ENCODE measurements at places on chromosomes 4 and X. TPM values are rescaled to one million over a fixed set of nuclear protein-coding genes. Genes with fewer than 3 reads are reported as not detected.

GRCh38 chr4:19382993-19383756, 868.5 kb upstream of the SLIT2 start:
- DNase-seq = no peak

The IL9R gene
- 0.05 TPM for polyA plus RNA-seq

GRCh38 chr4:8836664-8837171, 34.9 kb downstream of the HMX1 start:
- DNase-seq = no peak

The USP26 gene
- not detected for polyA plus RNA-seq

GRCh38 chr4:83589279-83589678, 53.4 kb downstream of the GPAT3 start:
- DNase-seq = no peak

GRCh38 chrX:148960060-148960459, 459.6 kb downstream of the AFF2 start:
- DNase-seq = no peak

DNA sequence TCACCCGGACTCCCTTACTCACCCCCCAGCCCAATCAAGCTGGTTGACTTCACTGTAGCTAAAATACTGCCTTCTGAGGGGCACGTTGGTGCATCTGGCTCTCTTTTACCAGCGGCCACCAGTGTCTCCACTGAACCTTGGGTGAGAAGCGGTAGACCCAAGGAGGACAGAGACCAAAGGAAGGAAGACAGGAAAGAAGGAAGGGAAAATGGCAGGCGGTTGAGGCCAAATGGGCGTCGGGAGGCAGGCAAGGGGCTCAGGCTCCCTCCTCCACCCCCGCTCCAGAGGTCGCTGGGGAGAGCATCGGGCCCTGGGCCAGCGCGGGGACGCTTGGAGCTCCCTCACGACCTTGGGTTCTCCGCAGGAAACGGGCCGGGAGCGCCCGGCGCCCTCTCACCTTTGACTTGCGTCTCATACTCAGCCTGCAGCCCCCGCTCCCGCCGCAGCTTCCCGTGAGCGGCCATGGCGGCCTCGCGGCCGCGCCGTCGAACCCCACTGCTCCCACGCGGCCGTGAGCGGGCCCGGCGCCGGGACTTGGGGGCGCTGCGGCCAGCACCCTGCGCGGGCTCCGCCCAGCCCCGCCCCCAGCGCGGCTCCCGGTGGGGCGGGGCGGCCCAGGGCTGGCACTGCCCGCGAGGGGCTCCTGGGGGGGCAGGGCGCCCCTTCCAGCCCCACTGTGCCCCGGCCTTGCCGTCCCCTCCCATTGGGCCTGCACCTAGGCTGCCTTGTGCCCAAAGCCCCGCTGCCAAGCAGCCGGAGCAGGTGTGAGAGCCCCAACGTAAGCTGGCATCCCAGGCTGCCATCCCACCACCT, at the start of gene ARHGAP4:
Gene ARHGAP4 (minus strand): TSS at position 526 of the 813 bp plus-strand sequence. CDS start 62 bp downstream, at position 464.
- DNase-seq = peak; percentile 62

- no peak for DNase-seq
These were observed 1008.5 kb upstream of the LCORL start for GRCh38 chr4:19030048-19030447.

DNA sequence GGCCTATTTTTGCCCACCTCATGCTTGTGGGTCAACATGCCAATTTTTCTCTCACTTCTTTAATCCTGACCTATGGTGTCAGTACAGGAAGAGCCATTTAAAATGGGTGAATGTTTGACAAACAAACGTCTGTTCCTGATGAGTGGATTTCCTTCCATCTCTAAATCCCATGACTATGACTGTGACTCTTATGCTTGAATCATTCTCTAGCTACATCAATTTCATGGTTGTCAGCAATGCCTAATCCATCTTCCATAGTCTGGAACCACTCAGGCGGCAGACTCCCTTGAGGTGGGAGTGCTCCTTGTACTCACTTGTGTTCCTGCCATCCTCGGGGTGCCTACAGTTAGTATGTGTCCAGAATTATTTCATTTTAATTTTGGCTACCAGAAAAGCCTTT, 194.9 kb upstream of the RPS6KA3 start:
- DNase-seq = no peak

GRCh38 chr4:8592366-8593263, at the start of gene CPZ:
Gene CPZ (plus strand): TSS chr4:8592765. CDS start chr4:8592834, 69 bp downstream.
- no peak for DNase-seq

The PARM1 gene
- 65.0 TPM for polyA plus RNA-seq

The TASL gene
- 0.11 TPM for polyA plus RNA-seq

The COL25A1 gene
- polyA plus RNA-seq = 0.29 TPM

All from right cardiac atrium (tissue), 5 donors.